ENCODE measurements at places on chromosomes 16 and 17.
A peak's percentile ranks its signal among the peaks of the same experiment; 100 is the strongest.

GRCh38 chr17:79987187-79987934 is 48.3 kb downstream of the TBC1D16 start:
- DNase-seq, result no peak

- peak; percentile 91 for DNase-seq
Observed at GRCh38 chr17:10114931-10115535, 83.4 kb downstream of the GAS7 start.

- DNase-seq, result no peak
Observed at GRCh38 chr16:72001180-72001874, 1.1 kb upstream of the PKD1L3 start.

GRCh38 chr16:75080205-75081029 is 36.2 kb downstream of the LDHD start:
- peak; percentile 89 for DNase-seq

GRCh38 chr16:62638324-62638911 is 602.2 kb upstream of the CDH8 start:
- no peak for DNase-seq

GRCh38 chr17:70137451-70138230 is 31.7 kb upstream of the KCNJ2 start:
- DNase-seq, result peak; percentile 69

GRCh38 chr16:85729452-85730185 is 21.3 kb downstream of the C16orf74 start:
- DNase-seq, result no peak

GRCh38 chr16:65489531-65490023 is 367.7 kb upstream of the CDH11 start:
- no peak for DNase-seq

Data from suppressor macrophage treated with lipopolysaccharide for 1 hour (primary cell).